Left forelimb (tissue), 1 donor: ENCODE measurements at places on chromosomes 1 and 21.

DNA sequence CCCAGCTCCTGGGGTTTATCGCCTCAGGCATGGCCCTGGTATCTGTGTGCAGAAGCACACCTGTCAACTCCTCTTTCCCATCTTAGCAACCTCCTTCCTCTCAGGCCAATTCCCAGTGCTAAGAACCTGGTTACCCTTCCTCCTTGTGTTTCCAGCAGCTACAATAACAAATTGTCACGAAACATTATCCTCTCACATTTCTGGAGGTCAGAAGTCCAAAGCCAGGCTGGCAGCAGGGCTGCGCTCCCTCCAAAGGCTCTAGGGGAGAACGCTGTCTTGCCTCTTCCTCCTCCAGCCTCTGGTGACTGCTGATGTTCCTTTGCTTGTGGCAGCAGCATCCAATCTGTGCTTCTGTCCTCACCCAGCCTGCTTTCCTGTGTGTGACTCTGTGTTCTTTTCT, 10.7 kb upstream of the MRPS14 start:
- no peak for DNase-seq

DNA sequence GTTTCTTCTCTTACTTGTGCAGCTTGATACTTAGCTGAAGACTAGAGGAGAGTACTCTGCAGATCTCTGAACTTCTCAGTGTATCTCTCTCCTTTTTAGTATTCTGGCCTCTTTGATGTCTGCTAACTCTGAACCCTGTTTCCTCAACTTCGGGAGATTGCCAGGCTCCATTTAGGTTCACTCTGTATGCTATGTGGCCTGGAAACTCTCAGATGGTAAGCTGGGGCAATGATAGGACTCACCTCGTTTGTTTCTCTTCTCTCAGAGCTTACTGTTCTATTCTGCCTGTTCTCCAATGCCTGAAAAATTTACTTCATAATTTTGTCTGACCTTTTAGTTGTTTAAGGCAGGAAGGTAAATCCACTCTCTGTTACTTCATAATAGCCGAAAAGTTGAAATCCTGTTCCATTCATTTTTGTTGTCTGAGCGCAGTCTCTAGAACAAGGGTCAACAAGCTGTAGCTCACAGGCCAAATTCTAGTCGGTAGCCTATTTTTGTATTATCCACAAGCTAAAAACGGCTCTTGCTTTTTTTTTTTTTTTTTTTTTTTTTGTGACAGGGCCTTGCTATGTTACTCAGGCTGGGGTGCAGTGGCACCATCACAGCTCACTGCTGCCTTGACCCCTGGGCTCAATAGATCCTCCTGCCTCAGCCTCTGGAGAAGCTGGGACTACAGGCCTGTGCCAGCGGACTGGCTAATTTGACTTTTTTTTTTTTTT, 33.3 kb downstream of the ZMYM4 start:
- DNase-seq: no peak

DNA sequence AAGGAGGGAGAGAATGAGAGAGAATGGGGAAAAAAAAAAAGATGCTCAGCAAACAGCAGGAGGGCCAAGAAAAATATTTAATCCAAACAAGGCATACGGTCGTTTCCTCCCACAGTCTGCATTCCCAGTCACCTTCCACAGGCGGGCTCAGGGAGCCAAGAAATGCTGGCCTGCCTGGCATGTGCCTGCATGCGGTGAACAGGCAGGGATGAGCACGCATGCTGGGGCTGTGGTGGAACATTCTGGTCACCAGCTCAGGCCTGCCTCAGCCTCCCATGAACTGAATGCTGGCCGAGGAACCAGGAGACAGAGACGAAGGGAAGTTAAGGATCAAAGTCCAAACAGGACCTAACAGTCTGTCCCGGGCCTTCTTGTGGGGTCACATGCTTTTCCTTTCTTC, 335.3 kb downstream of the ASTN1 start:
- DNase-seq: no peak

GRCh38 chr1:68961143-68961542, 464.3 kb upstream of the DEPDC1 start:
- DNase-seq: no peak

- no peak for DNase-seq
Observed at GRCh38 chr21:14572204-14572780, 26.2 kb upstream of the SAMSN1 start.

DNA sequence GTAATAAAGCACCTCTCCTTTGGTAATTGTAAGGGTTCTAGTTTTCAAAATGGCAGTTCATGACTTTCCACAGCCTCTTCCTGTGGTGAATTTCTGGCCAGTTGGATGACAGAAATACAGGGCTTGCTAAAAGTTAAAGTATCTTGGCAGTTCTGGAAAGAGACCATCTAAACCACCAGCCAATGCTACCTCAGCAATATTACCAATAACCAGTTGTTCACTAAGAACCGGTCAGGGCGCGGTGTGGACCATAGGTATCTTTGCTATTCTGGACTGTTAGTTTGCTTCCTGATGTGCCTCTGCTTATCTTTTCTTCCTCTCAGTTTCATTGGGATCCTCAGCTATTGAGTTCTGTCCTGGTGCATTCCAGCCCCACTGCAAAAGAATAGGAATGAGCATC, 124.7 kb downstream of the HS2ST1 start:
- DNase-seq: no peak

DNA sequence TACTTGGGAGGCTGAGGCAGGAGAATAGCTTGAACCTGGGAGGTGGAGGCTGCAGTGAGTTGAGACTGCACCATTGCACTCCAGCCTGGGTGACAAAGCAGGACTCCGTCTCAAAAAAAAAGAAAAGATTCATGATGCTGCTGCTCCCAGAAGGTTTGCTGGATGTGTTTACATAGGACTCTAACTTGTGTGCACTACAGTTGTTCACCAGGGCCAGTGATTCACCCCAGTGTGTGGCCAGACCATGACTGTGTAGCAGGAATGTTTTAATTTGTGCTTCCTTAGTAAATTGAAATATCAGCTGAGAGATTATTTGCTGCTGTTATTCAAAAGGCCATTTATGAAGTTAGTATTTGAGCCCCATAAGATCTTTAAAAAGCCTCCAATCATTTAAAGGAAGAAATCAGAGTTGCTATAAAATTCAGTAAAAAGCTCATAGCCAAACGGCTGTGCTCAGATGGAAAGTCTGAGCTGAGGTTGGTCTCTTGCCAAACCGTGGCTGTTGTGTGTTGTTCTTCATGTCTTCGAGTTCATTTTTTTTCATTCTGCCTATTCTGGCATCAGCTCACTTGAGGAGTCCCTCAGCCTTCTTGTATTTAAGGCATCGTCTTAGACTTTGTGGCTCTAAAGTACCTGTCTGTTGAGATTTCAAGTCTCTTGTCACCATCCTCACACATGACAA, 18.1 kb upstream of the PGD start:
- no peak for DNase-seq

DNA sequence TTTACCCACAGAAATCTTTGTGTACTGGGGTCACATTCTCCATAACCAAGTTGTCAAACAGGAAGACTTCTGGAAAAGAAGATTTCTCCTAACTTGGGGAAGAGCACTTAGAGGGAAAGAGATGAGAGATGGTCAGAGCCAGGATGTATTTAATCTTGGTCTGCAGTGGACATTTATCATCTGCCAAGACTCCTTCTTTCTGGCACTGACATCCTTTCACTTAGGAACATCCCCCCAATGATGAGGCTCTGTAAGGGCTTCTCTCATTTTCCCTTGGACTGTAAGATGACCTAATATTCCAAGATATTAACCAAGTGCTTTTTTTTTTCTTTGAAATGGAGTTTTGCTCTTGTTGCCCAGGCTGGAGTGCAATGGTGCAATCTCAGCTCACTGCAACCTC, 39.3 kb upstream of the IGSF3 start:
- no peak for DNase-seq
